Mesendoderm (in vitro differentiated cells): ENCODE measurements at places on chromosomes 7 and 10.
A peak's percentile ranks its signal among the peaks of the same experiment; 100 is the strongest.

GRCh38 chr7:85565276-85565675 lies 378.4 kb upstream of the SEMA3D start:
- DNase-seq: no peak

- no peak for DNase-seq
These were observed 28.1 kb downstream of the PTPRZ1 start for GRCh38 chr7:121901026-121901425.

GRCh38 chr7:10889266-10889898 lies 84.3 kb upstream of the PHF14 start:
- peak; percentile 64 for DNase-seq

- DNase-seq: peak; percentile 4
These were observed 548.9 kb upstream of the STEAP1 start for GRCh38 chr7:89605362-89605761.

DNA sequence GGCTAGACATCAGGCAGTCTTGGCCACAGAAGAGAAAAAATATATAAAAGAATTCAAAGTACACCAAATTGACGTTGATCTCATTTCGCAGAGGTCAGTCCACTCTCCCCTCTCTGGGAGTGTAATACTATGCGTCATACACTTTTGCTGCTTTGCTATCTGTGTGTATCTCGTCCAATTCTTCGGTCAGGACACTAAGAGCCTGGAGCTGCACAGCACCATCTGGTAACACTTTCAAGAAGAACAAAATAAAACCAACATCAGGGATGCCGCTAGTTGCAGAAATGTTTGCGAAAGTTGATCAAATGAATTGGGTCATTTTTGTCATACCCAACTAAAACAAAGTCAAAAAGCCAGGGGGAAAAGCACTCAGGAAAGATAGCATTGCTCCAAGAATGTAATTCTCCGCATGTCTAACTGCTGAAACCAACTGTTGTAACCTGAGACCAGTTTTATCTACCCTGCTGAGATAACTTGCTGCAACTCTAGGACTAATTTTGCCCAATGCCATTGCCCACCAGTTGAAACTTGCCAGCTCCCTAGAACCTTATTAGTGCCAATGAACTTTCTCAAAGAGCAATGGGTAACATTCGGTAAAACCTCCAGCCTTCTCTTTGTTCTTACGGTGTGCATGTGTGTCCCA lies 23.0 kb downstream of the TMEM176A start:
- DNase-seq: peak; percentile 22

DNA sequence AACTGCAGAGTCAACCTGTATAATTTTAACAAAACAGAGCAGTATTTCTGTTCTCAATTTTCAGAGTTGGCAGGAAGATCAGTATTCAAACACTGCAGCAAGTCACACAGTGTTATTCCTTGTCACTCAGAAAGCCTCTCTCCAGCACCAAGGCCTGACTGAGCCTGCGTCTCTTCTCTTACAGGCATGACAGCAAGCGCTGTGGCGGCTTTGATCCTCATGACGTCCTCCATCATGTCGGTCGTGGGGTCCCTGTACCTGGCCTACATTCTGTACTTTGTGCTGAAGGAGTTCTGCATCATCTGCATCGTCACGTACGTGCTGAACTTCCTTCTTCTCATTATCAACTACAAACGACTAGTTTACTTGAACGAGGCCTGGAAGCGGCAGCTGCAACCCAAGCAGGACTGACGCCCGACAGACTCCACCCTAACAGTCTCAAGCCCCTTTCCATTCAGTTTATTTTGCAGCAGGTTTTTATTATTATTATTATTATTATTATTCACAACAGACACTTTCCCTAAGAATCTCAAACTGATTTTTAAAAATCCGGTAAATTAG lies 28.0 kb downstream of the GUSB start:
- DNase-seq: no peak

DNA sequence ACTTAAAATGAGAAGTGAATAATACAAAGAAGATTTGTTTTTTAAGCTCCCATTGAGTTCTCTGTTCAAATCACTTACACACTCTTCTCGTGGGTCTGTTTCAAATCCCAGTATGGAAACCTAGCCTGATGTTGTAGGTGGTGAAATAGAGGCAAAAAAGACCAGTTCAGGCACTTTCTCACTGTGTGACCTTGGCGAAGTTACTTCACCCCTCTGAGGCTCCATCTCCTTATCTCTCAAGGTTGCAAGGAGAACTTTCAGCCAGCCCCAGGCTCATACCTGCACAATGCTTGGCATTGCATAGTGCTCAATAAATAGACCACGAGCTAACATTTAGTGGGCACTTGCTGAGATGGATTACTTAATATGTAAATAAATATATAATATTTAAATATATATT lies 90.1 kb downstream of the PRLHR start:
- DNase-seq: no peak

DNA sequence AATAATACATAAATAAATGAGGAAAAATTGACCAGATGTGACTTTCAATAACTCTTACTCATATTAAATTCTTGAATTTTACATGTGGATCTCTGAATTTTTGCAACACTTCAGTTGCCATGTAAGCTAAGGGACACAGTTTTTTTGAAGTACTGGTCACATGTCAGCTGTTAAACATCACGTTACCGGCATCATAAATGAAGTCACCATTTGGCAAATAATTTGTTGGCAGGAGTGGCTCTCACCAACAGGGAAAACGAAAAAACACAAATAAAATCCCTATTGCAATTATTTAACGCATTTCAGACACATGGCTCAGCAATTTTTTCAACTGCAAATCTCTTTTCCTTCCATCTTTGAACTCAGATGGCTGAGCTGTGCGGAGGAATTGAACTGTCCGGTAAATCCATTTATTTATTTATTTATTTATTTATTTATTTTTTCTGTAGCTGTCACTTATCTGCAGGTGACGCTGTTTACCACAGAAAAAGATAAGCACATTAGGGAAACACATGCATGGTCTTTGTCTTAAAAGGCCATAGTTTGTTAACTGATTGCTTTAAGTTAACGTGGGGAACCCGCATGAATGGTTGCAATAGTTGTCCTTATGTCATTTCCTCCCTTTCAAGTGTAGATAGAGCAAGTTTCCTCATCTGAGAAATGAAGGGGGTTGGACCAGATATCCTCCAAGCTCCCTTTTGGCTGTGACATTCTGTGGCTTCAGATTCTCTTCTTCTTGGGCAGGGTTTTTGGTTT lies 64.7 kb upstream of the JAZF1 start:
- peak; percentile 35 for DNase-seq
